NCI-H82 (cell line): ENCODE measurements at places on chromosomes 16 and 17.

- DNase-seq, result no peak
These were observed 14.5 kb downstream of the DHRS7C start for GRCh38 chr17:9776911-9777310.

- DNase-seq, result no peak
These were observed 70.8 kb upstream of the TRAP1 start for GRCh38 chr16:3787924-3788661.

GRCh38 chr16:30065943-30066760 lies 592 bp downstream of the ALDOA start:
- DNase-seq, result peak; percentile 20

DNA sequence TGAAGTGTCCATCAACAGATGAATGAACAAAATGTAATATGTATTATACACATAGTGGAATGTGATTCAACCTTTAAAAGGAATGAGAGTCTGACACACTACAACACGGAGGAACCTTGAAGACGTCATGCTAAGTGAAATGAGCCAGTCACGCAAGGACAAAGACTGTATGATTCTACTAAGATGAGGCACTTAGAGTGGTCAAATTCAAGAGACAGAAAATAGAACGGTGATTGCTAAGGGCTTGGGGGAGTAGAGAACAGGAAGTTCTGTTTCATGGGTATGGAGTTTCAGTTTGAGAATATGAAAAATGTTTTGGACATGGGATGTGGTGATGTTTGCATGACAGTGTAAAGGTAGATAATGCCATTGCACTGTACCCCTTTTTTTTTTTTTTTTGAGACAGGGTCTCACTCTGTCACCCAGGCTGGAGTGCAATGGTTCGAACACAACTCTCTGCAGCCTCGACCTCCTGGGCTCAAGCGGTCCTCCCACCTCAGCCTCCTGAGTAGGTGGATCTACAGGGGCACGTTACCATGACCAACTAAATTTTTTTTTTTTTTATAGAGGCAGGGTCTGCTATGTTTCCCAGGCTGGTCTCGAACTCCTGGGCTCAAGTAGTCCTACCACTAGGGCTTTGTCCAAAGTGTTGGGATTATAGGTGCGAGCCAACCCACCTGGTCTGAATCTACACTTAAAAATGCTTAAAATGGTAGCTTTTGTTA lies 2.9 kb upstream of the CCDC102A start:
- DNase-seq, result no peak

- DNase-seq, result peak; percentile 71
These were observed 24.1 kb upstream of the CDH5 start for GRCh38 chr16:66342294-66342900.

GRCh38 chr17:62966426-62967204 lies 580 bp downstream of the TANC2 start:
- peak; percentile 55 for DNase-seq

- peak; percentile 95 for DNase-seq
These were observed 22.6 kb downstream of the ZNF213 start for GRCh38 chr16:3157229-3158025.

DNA sequence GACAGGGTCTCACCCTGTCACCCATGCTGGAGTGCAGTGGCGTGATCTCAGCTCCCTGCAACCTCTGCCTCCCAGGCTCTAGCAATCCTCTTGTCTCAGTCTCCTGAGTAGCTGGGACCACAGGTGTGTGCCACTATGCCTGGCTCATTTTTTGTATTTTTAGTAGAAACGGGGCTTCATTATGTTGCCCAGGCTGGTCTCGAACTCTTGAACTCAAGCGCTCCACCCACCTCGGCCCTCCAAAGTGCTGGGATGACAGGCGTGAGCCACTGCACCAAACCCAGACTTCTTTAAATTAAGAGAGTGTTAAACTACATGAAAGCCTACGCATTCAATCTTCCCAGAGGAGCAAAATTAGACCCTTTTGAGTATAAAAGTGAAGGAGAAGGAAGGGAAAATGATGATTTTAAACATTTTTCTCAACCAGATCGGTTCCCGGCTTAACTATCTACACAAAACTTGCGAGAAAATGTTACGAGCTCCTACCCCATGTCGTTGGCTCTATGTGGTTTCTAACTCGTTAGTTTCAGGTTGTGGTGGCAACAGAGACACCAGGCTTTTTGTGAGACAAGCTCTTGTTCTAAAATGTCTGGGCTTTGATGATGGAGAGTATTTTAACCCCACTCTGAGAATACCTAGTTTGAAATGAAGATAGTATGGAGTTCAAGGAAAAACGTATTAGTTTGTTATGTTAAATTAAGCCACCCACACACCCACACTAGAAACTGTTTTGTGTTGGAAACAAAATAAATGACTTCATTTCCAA lies 26.3 kb downstream of the STAT5B start:
- no peak for DNase-seq

GRCh38 chr16:14539631-14540030 lies 90.4 kb downstream of the PARN start:
- DNase-seq, result no peak

DNA sequence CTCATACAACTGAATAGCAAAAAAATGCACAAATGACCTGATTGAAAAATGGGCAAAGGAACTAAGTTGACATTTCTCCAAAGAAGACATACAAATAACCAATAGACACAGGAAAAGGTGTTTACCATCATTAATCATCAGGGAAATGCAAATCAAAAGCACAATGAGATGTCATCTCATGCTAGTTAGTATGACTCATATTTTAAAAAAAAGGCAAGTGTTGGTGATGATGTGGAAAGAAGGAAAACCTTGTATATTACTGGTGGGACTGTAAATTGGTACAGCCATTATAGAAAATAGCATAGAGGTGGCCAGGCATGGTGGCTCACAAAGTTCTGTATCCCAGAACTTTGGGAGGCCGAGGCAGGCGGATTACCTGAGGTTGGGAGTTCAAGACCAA lies 232.5 kb upstream of the ZFHX3 start:
- no peak for DNase-seq

DNA sequence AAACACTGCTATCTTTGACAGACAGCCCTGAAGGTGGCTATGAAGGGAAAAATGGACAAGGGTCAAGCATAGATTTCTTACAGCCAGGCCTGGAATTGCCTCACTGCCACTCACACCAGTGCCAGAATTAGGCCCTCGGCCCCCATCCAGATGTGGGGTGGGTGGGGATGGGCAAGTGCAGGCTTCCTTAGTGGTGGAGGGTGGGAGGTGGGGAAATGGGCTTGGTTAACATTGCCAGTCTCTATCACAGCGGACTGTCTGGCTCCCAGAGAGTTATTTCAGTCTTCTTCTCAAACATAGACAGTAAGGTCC lies 24.9 kb downstream of the B9D1 start:
- no peak for DNase-seq

GRCh38 chr17:30160419-30161172 lies 44.0 kb downstream of the NSRP1 start:
- DNase-seq, result no peak

DNA sequence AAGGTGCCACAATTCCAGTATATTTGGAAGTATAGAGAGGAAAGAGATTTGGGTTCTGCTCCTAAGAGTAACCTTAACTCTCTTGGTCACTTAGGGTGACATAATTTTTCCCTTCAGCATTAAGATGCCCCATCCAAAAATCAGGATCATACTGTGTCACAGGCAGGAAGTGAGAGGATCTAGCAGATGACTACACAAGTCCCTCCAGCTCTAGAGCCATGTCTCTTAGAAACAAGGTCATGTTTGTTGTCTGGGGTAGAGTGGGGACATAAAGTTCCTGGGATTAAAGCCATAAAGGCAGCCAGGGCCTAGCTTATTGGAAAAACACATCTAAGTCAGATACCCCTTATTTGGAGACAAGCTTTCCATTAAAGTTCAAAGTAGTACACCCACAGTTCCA lies 2.7 kb downstream of the CCL8 start:
- no peak for DNase-seq

DNA sequence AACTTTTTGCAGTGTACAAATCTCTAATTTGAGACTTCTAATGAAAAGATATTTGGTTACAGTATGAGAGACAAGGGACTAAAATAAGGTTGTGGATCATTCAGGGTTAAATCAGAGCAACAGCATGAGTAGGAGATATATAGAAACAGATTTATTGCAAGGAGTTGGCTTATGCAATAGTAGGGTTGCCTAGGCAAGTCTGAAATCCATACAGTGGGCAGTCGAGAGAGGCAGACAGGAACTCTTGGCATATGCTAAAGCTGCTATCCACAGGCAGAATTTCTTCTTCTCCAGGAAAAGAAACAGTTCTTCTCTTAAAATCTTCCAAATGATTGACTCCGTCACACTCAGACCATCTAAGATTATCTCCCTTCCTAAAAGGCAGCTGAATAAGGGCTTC lies 500.8 kb downstream of the MAF start:
- no peak for DNase-seq

DNA sequence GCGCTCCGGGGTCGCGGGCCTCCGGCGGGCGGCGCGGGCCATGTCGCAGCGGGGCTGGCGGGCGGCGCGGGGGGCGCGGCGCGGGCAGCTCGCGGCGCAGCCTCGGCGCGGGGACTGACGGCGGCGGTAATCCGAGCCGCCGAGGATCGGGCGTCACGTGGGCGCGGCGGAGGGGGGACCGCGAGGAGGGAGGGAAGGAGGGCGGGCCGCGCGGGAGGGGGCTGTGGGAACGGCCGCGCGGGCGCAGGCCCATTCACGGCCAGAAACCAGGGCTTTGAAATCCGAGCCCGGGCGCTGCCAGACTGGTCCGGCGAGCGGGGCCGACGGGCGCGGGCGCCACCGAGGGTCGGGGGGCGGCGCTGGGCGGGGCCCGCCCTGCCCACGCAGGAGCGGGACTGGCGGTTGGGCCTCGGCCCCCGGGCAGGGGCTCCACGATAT lies at the start of gene MTSS2:
TSS of gene MTSS2 (minus strand) at position 116 of the 438 bp plus-strand sequence. CDS start 262 bp downstream, outside the sequence.
- peak; percentile 89 for DNase-seq

DNA sequence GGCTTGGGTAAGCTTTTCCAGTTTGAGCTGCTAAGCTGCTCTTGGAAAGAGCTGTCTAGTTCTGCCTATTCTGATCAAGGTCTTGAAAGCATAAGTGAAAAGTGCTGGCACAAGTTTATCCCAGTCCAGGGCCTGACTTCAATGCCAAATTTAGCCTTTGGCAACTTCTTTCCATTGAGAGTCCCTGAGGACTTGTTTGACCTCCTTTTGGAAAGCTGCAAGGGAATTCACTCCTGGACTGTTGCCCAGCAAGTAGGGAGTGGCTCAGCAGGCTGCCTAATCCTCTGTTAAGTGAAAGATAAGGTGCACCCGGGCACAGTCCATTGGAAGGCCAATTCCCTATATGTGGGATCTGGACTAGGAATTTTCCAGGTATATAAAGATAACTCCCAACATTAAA lies 16.0 kb upstream of the TANC2 start:
- DNase-seq, result peak; percentile 58

- DNase-seq, result no peak
These were observed 404.8 kb downstream of the CDH13 start for GRCh38 chr16:83031524-83031923.

- peak; percentile 95 for DNase-seq
These were observed 44.9 kb downstream of the ABCA8 start for GRCh38 chr17:68910251-68910705.

DNA sequence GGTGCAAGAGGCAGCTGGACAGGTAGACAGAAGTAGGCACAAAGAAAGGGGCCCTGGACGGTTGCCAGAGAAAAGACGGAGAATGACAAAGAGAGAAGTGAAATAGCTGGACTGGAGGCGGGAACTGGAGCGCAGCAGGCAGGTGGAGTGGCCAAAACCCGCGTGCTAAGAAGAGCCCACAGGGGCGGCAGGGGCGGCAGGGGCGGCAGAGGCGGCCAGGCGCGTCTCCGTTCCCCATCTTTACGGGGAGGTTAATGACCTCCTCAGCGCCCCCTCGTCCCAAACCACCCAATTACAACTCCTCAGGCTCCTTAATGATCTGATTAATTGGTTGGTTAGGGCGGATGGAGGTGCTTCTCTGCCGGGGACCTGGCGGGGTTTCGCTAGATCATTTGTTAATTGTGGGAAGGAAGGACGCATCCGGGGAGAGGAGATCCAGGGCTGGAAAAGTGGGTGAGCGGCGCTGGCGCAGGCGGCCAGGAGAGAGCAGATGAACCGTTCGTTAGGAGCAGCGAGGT lies 15.4 kb upstream of the HOXB9 start:
- no peak for DNase-seq

- DNase-seq, result no peak
These were observed 66.3 kb downstream of the STX8 start for GRCh38 chr17:9509236-9509816.

DNA sequence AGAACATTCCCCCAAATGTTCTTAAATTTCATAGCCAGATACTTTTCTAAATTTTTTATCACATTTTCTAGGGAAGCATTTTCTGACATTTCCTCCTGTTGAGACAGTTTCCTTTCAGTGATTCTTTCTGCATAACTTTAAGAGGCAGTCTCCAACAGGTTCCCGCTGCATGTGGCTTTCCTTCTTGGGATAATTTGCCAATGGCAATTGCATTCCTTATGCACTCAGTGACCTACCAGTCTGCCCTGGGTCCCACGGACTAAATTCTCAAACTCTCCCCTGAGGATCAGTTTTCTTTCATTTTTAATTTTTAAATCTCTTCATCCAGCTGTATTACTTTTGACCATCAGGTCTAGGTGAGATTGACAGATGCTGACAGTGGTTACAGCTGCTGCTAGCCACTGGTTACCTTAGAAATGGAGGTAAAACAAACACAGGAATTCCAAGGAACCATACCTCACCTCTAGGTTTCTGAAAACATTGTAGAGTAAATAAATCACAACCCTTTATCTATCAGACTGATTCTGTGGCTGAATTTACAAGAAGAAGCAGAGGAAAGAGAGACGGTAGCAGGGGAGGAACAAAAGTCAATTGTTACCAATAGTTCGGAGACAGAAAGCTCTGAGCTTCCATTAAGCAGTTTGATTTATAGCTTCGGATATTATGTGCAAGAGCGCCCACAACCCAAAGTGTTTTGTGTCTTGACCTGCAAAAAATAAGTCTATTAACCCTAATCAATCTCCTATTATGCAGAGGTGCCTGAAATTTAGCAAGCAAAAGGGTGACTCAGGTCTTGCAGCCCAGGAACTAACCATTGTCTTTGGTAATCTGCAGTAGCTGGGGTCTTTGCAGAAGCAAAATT lies 216.0 kb downstream of the PMP22 start:
- no peak for DNase-seq

DNA sequence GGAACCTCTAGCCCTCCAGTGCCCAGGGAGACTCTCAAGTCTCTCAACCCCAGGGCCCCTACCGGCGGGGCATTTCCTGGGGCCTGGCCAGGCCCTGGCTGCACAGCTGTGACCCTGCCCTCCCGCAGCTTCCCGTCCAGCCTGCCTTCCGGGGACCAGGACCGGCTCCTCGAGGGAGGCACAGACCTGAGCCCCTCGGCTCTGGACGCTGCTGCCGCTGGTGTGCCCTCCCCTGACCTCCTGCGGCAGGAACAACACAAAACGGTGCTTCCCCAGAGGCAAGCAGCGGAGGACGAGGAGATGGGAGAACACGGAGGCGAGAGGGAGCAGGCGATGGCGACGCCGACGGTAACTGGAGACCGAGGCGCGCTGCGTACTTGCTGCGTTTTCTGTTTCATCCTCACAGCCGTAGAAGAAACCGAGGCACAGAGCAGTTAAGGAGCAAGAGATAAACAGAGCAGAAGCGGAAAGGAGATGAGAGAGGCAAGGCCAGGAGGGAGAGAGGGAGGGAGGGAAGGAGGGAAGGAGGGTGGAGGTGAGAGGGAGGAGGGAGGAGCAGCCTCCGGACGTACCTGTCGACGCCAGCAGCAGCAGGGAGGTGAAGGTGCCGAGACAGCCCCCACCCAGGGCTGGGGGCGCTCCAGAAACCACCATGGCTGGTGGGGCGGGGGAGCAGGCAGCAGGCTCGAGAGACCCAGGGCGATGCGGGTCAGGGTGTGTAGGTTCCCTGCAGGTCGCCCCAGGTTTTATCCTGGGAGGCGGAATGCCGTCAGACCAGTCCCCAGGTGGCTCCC lies at the start of gene PRSS22:
TSS of gene PRSS22 (minus strand) at position 720 of the 794 bp plus-strand sequence. CDS start at position 654, 66 bp downstream.
- DNase-seq, result no peak

GRCh38 chr16:10577305-10578202 lies 2.8 kb downstream of the EMP2 start:
- peak; percentile 42 for DNase-seq

- no peak for DNase-seq
These were observed 11.3 kb downstream of the STX1B start for GRCh38 chr16:30998852-30999761.
